CD4-positive, alpha-beta memory T cell (primary cell): ENCODE measurements at places on chromosomes 1 and 21.

DNA sequence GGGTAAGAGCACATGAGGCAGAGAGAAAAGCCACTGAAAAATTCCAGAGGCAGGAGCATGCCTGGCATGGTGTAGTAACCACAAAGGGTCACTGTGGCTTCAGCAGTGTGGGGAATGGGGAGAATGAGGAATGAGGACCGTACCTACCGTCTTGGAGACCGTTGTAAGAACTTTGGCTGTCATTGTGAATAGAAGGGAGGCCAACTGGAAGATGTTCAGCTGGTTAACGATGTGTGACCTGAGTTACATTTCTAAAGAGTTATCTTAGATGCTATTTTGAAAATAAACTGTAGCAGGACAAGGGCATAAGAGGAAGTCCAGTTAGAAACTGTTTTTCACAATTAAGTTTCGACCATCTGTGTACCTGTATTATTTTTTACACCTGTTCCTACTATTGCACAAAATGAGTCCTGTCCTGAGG lies 365.5 kb upstream of the SGIP1 start:
- H3K27ac ChIP-seq = no peak overlapping the region
- no peak for DNase-seq
- peaks cover 8% of the 10 kb centered on the region for H3K4me1 ChIP-seq
- H3K4me3 ChIP-seq = no peak overlapping the region
- no peaks in the 10 kb centered on the region for H3K36me3 ChIP-seq
- H3K27me3 ChIP-seq = no peaks in the 10 kb centered on the region

GRCh38 chr1:165287781-165288180 lies 68.7 kb downstream of the LMX1A start:
- H3K27me3 ChIP-seq = no peaks in the 10 kb centered on the region

DNA sequence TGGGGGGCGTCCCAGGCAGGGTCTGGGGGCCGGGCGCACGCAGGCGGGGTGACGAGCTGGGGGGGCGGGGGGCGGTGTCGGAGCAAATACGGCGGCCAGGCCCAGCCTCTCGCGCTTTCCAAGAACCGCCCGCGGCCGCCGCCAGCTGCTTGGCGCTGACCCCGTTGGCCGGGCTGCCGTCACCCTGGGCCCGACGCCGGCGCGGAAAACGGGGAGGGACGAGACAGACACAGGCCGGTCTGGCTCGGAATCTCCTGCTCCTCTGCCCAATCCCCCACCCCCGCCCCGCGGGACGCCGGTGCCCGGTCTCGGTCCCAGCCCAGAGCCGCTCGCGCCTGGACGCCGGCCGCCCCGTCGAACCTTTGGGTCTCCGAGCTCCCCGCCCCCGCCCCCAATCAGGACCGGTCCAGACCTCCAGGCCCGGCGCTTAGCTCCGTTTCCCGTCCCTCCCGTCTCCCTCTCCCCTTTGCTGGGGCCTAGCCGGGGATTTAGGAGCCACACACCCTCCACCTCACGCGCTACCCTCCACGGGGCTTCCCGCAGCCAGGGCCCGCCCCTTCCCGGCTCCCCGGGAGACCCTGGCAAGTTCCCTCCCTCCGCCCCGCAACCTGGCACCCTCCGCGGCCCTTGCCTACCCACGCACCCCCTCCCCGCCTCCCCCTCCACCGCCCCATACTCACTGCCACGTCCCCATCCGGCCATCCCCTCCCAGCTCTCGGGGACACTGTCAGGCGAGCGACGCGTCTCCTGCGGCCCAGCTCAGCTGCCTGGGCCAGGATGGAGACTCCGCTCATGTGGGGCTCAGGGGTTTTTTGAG lies 800 bp upstream of the MMP23B start:
- H3K27me3 ChIP-seq = no peaks in the 10 kb centered on the region
- peaks cover 19% of the 10 kb centered on the region for H3K4me1 ChIP-seq
- no peak for DNase-seq
- H3K27ac ChIP-seq = peak overlapping the region; percentile 21
- no peaks in the 10 kb centered on the region for H3K36me3 ChIP-seq

DNA sequence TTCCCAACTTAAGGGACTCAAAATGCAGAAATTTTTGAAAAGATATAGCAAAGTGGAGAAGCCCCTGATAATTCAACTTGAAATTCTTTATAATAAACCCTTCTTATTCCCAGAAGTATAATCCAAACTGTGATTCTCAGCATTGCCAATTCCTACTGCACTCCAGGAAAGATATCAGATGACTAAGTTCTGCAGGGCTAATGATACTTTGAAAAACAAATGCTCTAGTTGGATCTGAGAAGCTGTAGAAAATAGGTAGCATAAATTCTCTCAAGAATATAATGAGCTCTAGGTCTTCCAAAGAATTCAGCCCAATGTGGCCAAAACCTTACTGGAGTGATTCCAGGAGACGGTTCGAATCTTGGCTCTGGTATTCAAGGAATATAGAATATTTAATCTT lies 294.0 kb upstream of the PTBP2 start:
- H3K4me3 ChIP-seq = no peak overlapping the region
- H3K36me3 ChIP-seq = no peaks in the 10 kb centered on the region
- no peaks in the 10 kb centered on the region for H3K4me1 ChIP-seq
- no peak overlapping the region for H3K27ac ChIP-seq

GRCh38 chr1:15064217-15064929 lies 89.2 kb upstream of the TMEM51 start:
- no peak overlapping the region for H3K4me3 ChIP-seq
- no peaks in the 10 kb centered on the region for H3K27me3 ChIP-seq
- no peak for DNase-seq
- H3K27ac ChIP-seq = no peak overlapping the region
- H3K36me3 ChIP-seq = no peaks in the 10 kb centered on the region

- H3K27ac ChIP-seq = no peak overlapping the region
- H3K27me3 ChIP-seq = no peaks in the 10 kb centered on the region
- no peaks in the 10 kb centered on the region for H3K36me3 ChIP-seq
- no peak for DNase-seq
- H3K4me3 ChIP-seq = no peak overlapping the region
- H3K4me1 ChIP-seq = no peaks in the 10 kb centered on the region
Observed at GRCh38 chr1:24275510-24275909, 43.6 kb upstream of the GRHL3 start.

DNA sequence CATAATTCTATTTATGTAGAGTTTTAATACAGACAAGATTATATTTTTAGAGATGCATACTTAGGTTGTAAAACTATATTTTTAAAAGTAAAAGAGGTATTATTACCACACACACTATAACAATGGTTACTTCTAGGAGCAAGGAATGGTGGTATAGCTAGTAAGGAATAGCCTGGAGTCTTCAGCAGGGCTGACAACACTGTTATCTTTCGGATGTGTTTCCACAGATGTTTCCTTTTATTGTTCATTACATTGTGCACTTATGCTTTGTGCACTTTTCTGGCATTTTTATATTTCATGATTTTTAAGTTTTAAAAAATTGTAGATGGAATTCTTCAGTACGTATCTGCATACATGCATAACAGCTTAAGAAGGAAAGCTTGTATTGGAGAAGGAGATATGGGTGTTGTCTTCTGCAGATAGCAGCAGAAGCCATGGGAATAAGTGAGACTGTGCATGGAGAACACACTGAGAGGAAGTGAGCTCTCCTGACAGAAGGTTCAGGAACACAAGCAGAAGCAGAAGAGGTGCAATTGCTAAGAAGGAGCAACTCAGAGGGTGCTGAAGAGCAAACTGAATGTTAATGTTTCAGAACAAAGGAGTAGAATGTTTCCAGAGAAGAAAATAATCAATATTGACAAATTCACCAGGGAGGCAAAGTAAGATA lies 91.8 kb downstream of the UCHL5 start:
- no peak overlapping the region for H3K27ac ChIP-seq
- H3K4me3 ChIP-seq = no peak overlapping the region

DNA sequence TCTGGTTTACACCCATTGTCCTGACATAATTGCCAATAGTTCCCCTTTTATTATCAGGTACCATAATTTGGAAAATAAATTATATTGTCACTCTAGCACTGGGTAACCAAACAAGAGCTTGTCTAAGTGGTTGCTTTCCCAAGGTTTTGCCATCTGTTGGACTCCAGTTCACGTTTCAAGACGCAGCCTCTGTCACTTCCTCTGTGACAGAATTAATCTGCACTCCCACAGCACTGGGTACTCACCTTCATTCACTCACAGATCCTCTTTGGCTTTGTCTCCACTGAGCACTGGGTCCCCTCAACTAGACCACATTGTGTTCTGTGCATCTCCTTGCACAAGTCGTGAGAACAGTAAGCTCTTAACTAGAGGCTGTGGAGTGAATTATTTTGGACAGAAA lies 123.6 kb upstream of the JUN start:
- no peak for DNase-seq
- no peak overlapping the region for H3K4me3 ChIP-seq
- H3K4me1 ChIP-seq = peaks cover 13% of the 10 kb centered on the region
- no peak overlapping the region for H3K27ac ChIP-seq
- no peaks in the 10 kb centered on the region for H3K27me3 ChIP-seq

- no peak overlapping the region for H3K4me3 ChIP-seq
- no peaks in the 10 kb centered on the region for H3K36me3 ChIP-seq
- no peaks in the 10 kb centered on the region for H3K27me3 ChIP-seq
- DNase-seq = no peak
- H3K4me1 ChIP-seq = no peaks in the 10 kb centered on the region
Observed at GRCh38 chr21:28239340-28239739, 753.3 kb downstream of the LTN1 start.

DNA sequence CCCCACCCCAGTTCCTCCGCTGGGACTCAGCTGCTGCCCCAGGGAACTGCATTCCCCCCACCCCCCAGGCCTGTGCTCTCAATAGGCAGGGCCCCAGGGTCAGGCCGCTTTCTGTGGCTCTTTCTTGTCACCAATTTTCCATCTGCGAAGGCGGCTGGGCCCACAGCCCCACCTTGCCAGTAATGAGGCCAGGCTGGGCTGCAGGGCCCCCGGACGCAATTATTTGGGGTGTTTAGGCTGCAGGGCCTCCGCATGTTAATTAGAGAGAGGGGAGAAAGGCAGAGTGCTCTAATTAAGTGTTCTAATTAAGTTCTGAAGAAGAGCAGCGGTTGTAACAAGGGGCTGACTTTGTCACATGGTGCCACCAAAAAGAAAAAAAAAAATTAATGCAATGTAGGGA lies 71.8 kb downstream of the EPHB2 start:
- no peak overlapping the region for H3K27ac ChIP-seq
- H3K27me3 ChIP-seq = no peaks in the 10 kb centered on the region
- no peak for DNase-seq
- H3K4me3 ChIP-seq = no peak overlapping the region

- H3K36me3 ChIP-seq = peaks cover 27% of the 10 kb centered on the region
- H3K4me3 ChIP-seq = no peak overlapping the region
- H3K27me3 ChIP-seq = no peaks in the 10 kb centered on the region
Observed at GRCh38 chr1:54045496-54045895, 7.5 kb downstream of the TMEM59 start.

GRCh38 chr1:243525085-243525487 lies 269.2 kb downstream of the SDCCAG8 start:
- H3K27me3 ChIP-seq = no peaks in the 10 kb centered on the region
- no peaks in the 10 kb centered on the region for H3K4me1 ChIP-seq
- H3K36me3 ChIP-seq = no peaks in the 10 kb centered on the region
- no peak for DNase-seq

DNA sequence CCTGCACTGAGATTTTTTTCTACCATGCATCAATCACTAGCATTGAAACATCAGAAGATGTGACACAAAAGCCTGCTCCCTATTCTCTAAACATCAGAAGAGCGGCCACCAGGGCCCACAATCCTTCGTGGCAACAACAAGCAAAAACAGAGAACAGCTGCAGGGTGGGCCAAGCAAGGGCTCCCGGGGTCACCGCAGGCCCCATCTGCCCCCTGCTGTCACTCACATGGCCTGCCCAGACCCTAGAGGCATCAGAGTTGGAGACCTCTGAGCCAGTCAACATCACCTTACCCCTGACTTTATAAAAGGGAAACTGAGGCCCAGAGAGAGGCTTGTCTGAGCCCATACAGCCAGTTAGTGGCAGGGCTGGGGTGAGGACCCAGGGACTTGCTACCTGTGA lies 1.8 kb downstream of the LAPTM5 start:
- peak overlapping the region; percentile 96 for H3K4me3 ChIP-seq
- no peak for DNase-seq
- H3K27ac ChIP-seq = peak overlapping the region; percentile 92
- H3K36me3 ChIP-seq = peaks cover 4% of the 10 kb centered on the region
- peaks cover 84% of the 10 kb centered on the region for H3K4me1 ChIP-seq

- peaks cover 24% of the 10 kb centered on the region for H3K4me1 ChIP-seq
- H3K4me3 ChIP-seq = no peak overlapping the region
- H3K27ac ChIP-seq = no peak overlapping the region
- no peaks in the 10 kb centered on the region for H3K36me3 ChIP-seq
Observed at GRCh38 chr1:236509647-236510401, 14.0 kb upstream of the LGALS8 start.

DNA sequence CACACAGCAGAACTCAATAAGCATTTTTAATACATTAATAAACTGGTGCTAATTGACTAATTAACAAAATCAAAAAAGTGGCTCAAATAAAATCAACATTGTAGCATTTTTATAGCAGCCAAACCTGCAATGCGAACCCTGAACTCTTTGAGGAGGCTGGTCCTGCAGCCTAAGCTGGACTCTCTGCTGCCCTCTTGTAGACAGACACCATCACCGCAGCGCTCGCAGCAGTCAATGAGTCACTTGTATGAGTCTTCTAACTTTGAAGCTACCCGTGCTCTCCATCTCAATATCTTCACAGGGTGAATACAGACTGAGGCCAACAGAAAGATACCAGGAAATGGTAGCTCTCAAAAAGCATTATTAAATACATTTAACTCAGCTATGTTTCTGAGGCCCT lies 9.7 kb upstream of the KRTAP7-1 start:
- no peak overlapping the region for H3K27ac ChIP-seq
- H3K36me3 ChIP-seq = no peaks in the 10 kb centered on the region
- no peaks in the 10 kb centered on the region for H3K4me1 ChIP-seq
- no peak overlapping the region for H3K4me3 ChIP-seq
- no peak for DNase-seq
- no peaks in the 10 kb centered on the region for H3K27me3 ChIP-seq

GRCh38 chr1:53642215-53642555 lies 96.8 kb downstream of the GLIS1 start:
- no peaks in the 10 kb centered on the region for H3K36me3 ChIP-seq
- DNase-seq = no peak
- H3K4me3 ChIP-seq = no peak overlapping the region
- no peaks in the 10 kb centered on the region for H3K27me3 ChIP-seq
- H3K4me1 ChIP-seq = no peaks in the 10 kb centered on the region

GRCh38 chr1:214019499-214019898 lies 31.7 kb downstream of the PROX1 start:
- H3K36me3 ChIP-seq = no peaks in the 10 kb centered on the region
- no peaks in the 10 kb centered on the region for H3K27me3 ChIP-seq
- H3K4me1 ChIP-seq = no peaks in the 10 kb centered on the region
- H3K4me3 ChIP-seq = no peak overlapping the region
- DNase-seq = no peak

DNA sequence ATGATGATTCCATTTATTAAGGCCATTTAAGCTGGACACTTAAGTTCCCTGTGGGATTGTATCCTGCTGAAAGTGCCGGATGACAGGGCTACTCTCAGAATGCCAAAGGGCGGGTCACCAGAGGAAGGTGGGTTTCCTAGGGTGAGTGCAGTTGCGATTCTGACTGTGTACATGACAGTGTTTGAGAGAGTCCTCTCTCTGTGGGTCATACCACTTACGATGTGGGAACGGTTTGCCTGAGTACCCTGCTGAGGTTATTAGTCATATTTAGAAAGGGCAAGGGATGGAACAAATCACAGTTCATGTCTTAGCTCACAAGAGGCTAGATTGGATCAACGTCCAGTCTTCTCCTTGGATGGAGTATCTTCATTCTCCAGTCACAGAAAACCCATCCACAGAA lies 461.9 kb downstream of the CAMTA1 start:
- H3K36me3 ChIP-seq = no peaks in the 10 kb centered on the region
- H3K4me1 ChIP-seq = no peaks in the 10 kb centered on the region
- no peak overlapping the region for H3K4me3 ChIP-seq
- no peak for DNase-seq
- no peak overlapping the region for H3K27ac ChIP-seq
